ENCODE measurements at places on chromosomes 1 and 21. TPM values are rescaled to one million over a fixed set of nuclear protein-coding genes. Genes with fewer than 3 reads are reported as not detected.

- no peaks in the 10 kb centered on the region for H3K4me1 ChIP-seq
- no peak overlapping the region for H3K27ac ChIP-seq
- H3K4me3 ChIP-seq: no peak overlapping the region
- no peak for DNase-seq
Measured at GRCh38 chr1:42732126-42732680, 7.8 kb downstream of the CLDN19 start.

DNA sequence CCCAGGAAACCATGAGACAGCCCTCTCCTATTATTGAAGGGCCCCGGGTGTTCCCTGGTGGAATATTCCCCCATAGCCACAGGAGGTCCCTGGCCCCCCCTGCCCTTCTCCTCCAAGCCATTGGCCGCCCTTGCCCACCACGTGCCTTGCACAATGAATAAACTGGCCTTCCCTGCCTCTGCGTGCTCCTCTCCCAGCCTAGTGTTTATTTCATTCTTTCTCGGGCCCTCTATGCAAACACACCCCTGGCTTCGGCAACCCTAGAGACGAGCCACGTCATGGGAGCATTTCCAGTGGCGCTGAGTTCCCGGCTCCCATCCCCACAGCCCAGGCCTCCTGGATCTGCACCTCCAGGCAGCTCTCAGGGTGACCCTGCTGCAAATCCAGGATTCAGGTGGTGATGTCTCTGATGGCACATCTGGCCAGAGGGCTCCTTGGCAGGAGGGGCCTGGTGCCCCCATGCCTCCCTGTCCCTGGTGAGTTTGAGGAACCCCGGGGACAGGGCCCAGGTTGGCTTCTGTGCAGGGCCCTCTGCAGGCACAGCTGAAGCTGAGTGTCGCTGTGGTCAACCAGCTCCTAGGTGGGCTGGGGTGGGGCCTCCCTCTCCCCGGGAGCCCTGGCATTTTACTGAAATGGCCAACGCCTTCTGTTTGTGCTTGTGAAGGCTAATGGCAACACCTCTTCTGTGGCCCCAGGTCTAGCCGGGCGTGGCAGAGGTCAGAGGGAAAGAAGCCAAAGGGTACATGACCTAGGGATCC, 6.2 kb downstream of the KRTAP10-12 start:
- H3K27ac ChIP-seq: no peak overlapping the region
- no peak for DNase-seq
- no peaks in the 10 kb centered on the region for H3K36me3 ChIP-seq

LCE1C gene
- not detected for total RNA-seq

GRCh38 chr1:174276087-174276486, 116.8 kb downstream of the RABGAP1L start:
- H3K27ac ChIP-seq: no peak overlapping the region
- no peak overlapping the region for H3K4me3 ChIP-seq
- DNase-seq: no peak
- no peaks in the 10 kb centered on the region for H3K4me1 ChIP-seq
- H3K36me3 ChIP-seq: no peaks in the 10 kb centered on the region

CLCNKB gene
- total RNA-seq: 0.36 TPM

KLF17 gene
- 0.09 TPM for total RNA-seq

DNA sequence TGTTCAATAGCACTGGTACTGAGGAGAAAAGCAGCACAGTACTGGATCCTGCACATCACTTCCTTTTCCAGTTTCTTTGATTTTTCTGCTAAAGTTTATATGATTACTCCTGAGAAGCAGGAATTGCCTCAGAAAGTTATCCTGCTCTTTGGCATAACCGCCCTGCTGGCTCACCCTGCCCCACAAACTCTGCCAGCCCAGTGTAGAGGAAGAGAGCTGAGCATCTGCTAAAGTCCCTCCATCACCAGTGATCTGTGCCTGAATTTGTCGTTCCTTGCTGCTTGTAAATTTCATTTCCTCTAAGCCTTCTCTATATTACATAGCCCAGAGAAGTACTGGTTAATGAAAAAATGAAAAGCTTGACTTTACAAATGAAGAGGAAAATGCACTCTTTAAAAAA, 87.0 kb upstream of the C1orf21 start:
- H3K27me3 ChIP-seq: no peaks in the 10 kb centered on the region
- H3K27ac ChIP-seq: peak overlapping the region; percentile 18
- H3K4me1 ChIP-seq: peaks cover 35% of the 10 kb centered on the region
- DNase-seq: no peak
- H3K4me3 ChIP-seq: peak overlapping the region; percentile 31

PALMD gene
- total RNA-seq: 0.41 TPM

CENPF gene
- 22.9 TPM for total RNA-seq

- no peaks in the 10 kb centered on the region for H3K4me1 ChIP-seq
- H3K27me3 ChIP-seq: no peaks in the 10 kb centered on the region
- peak; percentile 4 for DNase-seq
- no peak overlapping the region for H3K27ac ChIP-seq
- no peak overlapping the region for H3K4me3 ChIP-seq
Measured at GRCh38 chr1:93395195-93395594, 49.5 kb downstream of the DR1 start.

GRCh38 chr1:52634111-52634510, 1.1 kb downstream of the SHISAL2A start:
- no peak overlapping the region for H3K27ac ChIP-seq
- H3K4me1 ChIP-seq: no peaks in the 10 kb centered on the region
- peaks cover 37% of the 10 kb centered on the region for H3K27me3 ChIP-seq
- no peak overlapping the region for H3K4me3 ChIP-seq

ASTN1 gene
- total RNA-seq: 0.41 TPM

DNA sequence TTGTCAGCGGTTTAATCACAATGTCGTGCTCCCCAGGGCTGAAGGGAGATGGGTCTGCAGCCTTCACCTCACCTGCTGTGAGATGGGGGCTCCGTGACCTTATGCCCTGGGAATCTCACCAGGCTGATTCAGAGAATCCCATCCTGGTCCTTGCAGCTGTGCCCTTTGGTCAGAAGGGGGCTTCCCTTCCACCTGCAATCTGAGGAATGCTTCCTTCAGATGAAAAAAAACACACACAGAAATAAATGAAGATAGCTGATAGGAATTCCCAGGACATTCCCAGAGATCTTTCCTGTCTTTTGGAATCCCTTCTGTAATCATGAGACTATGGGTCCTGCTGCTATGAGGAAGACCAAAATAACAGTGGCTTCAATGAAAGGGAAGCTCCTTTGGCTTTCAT, 127.0 kb upstream of the VAMP3 start:
- H3K36me3 ChIP-seq: no peaks in the 10 kb centered on the region
- H3K27ac ChIP-seq: no peak overlapping the region
- DNase-seq: no peak
- H3K4me3 ChIP-seq: no peak overlapping the region
- no peaks in the 10 kb centered on the region for H3K27me3 ChIP-seq
- H3K4me1 ChIP-seq: peaks cover 2% of the 10 kb centered on the region

LIPI gene
- not detected for total RNA-seq

- H3K27me3 ChIP-seq: no peaks in the 10 kb centered on the region
- no peaks in the 10 kb centered on the region for H3K4me1 ChIP-seq
- H3K4me3 ChIP-seq: no peak overlapping the region
Measured at GRCh38 chr1:66342707-66343106, 191.2 kb upstream of the SGIP1 start.
